ENCODE measurements at places on chromosomes 7 and 10.

DNA sequence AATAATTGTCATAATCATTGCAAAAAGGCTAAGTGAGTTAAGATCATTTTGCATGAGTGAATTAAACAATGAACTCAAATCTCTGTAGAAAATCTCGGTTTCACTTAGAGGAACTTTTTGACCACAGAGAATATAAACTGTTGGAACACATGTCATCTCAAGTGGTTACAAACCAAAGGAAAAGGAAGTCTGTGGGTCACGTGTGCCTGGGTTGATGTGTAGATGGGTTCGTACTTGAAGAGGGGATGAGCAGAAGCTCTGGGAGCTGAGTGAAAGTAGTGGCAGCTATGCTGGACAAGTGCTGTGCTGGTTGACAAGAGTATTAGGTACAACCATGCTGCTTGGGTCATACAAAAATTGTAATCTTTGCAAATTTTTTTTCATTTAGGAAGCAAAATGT, 35.0 kb downstream of the GLRX3 start:
- DNase-seq = no peak

- no peak for DNase-seq
Measured at GRCh38 chr7:41886262-41886900, 183.5 kb upstream of the INHBA start.

- DNase-seq = peak; percentile 50
Measured at GRCh38 chr10:68082872-68083271, 7.8 kb upstream of the HERC4 start.

GRCh38 chr10:89710753-89711152, 9.4 kb downstream of the KIF20B start:
- DNase-seq = peak; percentile 23

DNA sequence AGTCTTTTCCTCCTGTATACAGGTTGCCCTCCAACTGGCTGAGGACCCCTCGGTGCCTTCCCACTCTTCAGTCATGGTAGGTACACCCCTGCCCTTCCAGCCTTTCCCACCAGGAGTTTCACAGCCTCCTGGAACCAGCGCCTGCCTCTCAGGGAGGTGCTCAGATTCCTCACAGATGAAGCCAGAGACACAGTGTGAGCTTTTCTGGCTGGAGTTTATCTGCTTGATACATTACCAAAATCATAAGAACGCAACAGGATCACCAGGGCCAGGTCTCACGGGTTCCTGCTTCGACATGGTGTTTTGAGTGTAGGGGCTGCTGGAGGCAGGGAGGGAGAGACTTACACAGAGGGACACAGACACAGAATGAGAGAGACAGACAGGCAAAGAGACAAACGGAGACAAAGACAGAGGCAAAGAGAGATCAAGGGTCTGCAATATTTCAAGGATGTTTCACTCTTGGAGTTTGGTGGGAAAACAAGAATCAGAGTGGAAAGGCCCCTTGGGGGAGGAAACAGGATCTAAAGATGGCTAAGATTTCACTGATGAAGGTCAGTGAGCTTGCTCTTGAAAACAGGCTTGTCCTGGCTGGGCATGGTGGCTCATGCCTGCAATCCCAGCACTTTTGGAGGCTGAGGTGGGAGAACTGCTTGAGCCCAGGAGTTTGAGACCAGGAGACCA, 6.5 kb upstream of the INMT start:
- DNase-seq = no peak

DNA sequence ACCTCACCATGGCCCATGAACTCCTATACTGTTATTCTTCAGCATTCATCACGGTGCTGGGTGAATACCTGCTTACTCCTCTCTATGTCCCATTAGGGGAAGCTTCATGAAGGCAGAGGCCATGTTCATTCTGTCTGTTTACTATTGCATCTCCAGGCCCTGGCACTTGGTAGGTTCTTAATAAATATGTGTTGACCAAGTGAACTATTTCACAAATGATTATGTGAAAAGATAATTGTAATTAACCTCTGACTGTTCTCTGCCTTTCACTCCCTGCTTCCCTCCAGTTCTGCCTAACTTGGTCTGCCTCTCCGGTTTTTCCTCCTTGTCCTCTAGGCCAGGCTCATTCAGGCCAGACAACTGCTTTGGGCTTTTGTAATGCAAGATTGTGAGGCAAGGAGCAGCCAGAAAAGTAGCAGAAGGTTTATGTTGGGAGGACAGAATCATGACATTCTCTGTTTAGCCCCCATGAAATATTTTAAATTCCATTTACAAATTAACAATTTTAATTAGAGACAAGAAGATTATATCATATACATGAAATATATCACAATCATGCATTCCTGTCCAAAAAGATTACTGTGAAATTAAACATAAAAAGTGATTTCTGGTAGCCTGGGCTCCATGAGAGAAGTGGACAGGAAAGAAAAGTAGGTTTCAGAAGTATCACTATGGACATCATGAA, 42.1 kb upstream of the PLXNA4 start:
- no peak for DNase-seq

- no peak for DNase-seq
Measured at GRCh38 chr7:108736221-108736891, 166.7 kb downstream of the DNAJB9 start.

DNA sequence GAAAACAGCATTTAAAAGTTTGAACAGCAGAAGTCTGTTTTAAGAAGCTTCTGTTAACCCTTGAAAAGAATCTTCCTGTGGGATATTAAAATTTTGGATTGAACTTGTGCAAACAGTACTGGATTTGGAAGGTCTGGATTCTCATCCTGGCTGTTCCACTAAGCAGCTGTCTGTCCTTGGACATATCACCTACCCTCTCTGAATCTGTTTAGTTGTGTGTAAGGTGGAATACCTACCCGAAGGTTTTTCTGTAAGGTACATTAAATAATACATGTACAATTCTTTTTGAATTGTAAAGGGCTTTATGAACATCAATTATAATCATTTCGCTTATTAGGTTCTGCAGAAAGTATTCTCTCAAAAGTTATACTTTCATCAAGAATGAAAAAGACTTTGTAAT, 2.2 kb downstream of the PDCD4 start:
- peak; percentile 63 for DNase-seq

DNA sequence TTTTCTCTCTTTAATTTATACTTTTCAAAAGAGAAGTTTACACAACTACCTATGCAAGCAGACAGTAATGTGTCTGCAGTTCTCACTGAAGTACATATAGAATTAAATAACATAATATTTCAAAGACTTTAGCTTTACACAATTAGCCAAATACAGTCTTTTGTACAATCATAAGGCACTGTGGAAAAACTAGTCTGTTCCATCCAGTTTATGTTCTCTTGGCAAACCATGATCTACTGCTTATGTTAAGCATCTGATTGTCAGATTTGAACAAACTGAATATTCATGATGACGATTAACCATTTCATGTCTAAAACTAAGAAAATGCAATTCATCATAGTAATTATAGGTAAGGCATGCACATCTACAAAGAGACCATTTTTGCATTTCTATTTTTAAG, 842 bp downstream of the SEMA3A start:
- DNase-seq = no peak

- no peak for DNase-seq
Measured at GRCh38 chr7:127089146-127089545, 163.6 kb downstream of the GRM8 start.

GRCh38 chr7:84477786-84478478, 283.3 kb upstream of the SEMA3A start:
- no peak for DNase-seq

GRCh38 chr10:20314431-20314830, 498.2 kb downstream of the PLXDC2 start:
- no peak for DNase-seq

GRCh38 chr7:68180761-68181160, 1184.1 kb downstream of the TYW1 start:
- no peak for DNase-seq

DNA sequence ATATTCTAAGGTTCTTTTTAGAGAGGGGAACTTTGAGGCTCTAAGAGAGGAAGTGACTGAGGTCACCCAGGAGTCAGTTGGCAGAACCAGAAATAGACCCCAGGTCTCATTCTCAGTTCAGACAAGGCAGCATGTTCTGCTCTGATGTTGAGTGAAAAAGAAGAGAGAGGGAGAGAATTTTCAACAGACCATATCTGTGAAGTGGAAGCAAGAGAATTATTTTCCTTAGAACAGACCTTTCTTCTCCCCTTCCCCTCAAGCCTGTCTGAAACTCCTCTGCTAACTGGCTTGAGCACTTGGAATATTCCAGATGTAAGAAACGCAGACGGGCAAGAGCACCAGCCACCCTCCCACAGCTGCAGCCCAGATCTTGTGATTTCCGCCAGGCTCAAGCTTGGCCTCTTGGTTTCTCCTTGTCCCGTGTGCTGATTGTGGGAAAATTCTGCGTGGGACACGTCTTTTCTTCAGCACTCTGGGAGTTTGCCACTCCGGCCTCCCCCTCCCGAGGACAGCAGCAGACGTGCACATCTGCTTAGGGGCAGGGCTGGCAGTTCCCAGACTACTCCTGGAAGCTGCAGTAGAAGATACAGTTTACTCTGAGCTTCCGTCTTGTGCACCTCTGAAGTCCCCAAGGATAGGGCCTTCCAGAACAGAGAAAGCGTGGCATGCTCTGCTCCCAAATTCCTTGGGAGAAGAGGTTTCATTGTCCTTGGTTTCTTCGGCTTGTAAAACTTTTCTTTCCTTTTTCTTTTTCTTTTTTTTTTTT, 22.7 kb upstream of the IKZF1 start:
- DNase-seq = no peak

GRCh38 chr7:24611130-24611529, 37.9 kb downstream of the PALS2 start:
- no peak for DNase-seq

DNA sequence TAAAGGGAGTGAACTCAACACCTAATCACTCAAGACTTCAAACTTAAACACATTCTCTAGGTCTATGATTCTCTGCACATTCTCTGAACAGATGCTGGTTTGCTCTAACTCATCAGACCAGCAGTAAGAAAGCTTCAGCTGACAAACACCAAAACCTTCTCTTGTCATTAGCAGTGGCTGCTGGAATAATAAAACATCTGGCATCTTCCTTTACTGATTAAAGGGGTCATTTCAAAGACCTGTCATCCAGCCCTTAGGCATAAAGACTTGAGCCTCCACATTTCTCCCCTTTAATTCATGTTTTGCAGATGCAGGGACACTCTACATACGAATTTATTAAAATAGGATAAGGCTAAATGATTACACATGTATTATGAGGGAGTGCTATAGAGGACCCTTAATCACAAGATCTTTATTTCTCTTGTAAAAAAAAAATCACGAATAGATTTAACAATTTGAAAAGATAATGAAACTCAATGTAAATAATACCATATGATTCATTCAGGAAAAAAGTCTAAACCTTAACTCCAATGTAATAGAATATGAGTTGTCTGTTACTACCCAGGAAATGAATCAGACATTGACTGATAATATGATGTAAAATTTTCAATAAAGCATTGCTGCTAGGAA, 152.4 kb upstream of the GNAI1 start:
- no peak for DNase-seq

- DNase-seq = peak; percentile 25
Measured at GRCh38 chr10:77456414-77456813, 181.2 kb downstream of the KCNMA1 start.

- DNase-seq = no peak
Measured at GRCh38 chr10:47370015-47370767, 13.9 kb downstream of the ZNF488 start.

GRCh38 chr7:102991540-102992214, 78.9 kb downstream of the LRRC17 start:
- DNase-seq = peak; percentile 43

DNA sequence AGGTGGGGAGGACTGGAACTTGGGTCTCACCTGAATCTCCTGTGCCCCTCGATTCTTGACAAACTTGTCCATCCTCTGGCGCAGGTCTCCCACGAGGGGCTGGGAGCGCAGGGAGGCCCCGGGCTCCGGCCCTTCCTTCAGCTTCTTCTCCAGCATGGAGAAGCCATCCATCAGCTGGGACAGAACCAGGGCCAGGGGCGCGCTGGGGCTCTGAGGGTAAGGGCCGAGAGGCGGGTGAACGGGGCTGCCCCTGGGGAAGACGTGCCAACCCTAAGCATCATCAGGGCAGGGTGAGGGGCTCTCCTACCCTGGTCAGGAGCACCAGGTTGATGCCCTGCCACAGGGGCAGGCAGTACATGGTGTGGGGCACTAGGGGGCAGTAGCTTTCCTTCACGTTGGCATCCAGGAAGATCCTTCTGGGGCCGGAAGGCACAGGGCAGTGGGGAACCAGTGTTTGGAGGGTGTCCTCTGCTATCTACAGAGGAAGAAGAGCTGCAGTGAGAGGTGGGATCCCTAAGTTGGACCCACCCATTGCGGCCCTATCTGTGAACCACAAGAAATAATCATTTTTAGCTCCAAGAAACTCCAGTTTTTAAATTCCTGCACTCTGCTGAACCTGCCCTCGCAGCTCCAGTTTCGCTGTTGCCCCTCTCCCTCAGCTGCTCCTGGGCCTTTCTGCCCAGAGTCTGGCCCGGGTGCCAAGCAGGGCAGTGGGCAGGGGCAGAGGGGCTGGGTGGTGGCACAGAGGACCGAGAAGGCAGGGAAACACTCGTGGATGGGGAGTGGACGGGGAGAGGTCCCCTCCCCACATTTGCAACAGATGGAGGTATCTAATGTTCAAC, 10.8 kb upstream of the PYROXD2 start:
- DNase-seq = peak; percentile 84

DNA sequence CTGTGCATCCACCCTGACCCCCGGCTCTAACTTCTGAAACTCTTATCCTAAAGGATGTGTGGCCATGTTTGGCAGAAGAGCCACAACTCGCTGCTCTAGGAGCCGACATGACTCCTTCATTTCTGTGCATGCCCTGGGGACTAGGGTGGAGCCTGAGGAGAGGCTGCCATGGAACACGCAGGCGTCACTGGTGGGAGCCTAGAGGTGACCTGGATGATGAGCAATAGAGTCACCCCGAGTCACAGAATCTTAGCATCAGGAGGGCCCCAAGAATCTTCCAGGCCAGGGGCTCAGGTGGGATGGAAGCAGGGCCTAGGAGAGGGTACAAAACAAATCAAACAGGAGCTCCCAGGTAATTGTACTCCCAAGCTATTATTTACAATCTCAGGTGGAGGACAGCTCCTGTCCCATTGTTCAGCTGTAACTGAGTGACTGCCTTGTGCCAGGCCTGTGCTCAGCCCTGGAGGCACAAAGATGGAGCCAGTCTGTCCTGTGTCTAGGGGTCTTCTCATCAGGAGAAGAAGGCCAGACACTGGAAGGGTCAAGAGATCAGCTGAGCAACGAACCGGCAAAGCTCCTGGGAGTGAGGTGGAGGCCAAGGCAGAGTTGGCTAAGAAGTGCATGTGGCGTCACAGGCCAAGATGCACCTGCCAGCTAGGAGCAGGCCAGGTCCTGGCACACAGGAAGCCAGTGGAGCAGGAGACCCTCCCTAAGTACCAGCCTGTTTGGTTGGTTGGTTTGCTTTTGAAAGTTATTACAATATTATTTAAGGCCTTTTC, 5.8 kb upstream of the ZNF22 start:
- no peak for DNase-seq

- DNase-seq = no peak
Measured at GRCh38 chr10:1157615-1157933, 101.4 kb downstream of the WDR37 start.

- DNase-seq = peak; percentile 51
Measured at GRCh38 chr7:17939211-17939605, 1.1 kb downstream of the SNX13 start.

GRCh38 chr7:157612664-157613561, 276.1 kb downstream of the DNAJB6 start:
- DNase-seq = no peak

Measured in OCI-M1 (cell line).